Fibroblast of skin of right quadriceps (primary cell): ENCODE measurements at places on chromosomes 16 and 17.
A peak's percentile ranks its signal among the peaks of the same experiment; 100 is the strongest.

DNA sequence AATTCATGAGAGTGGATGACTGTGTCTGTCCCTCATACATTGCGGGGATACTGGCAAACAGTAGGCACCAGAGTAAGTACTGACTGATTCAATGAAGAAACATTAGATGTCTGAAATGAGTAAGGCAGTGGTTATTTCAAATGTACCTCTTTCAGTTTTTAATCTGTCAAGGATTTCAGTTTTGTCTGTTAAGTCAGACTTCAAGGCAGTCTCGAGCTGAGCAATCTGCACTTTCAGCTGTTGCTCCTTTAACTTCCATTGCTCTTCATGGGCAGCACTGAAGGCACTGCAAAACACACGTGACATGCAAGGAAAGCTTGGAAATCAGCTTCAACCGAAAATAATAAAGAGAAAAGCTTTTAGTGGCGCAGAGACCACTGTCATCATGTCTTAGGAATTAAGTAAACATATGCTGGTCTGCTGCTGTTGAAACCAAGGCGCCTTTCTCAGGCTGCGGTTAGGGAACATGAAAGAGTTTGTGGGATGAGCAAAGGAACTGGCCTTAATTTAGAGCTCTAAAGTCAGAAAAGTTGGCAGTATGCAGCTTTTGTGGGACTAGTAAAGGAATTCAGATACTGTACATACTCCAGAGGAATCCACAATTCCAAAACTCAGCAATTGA is 38.8 kb downstream of the RPGRIP1L start:
- peak; percentile 99 for DNase-seq

DNA sequence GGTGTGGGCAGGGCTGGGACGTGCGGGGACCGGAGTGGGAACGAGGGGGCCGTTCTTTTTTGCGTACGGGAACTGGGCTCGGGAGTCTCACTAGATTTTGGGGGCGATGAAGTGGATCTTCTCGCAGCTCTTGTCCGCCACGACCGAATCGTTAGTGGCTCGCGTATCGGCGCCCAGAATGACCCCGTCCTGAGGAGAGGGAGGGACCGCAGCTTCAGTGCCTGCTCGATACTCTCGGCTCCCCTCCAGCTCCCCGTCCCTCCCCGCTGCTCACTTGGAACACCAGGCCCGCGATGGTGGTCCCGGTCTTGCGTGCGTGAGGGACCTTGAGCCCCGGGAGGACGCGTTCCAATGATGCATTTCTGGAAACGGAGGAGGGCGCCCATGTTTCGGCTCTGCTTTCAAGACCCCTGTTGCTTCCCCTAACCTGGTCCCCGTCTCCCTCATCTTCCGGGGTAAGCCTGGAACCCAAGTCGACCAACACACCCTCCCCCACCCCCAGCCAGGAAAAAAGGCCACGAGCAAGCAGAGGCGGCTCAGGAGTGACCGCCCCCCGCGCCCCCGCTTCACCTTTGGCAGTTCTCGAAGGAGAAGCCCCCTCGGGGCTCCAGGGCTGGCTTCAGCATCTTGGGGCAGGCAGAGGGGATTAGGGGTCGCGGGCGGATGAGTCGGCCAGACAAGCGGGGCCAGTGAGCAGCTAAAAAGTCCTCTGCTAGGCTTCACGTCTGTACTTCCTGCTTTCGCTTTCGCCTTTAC is at the start of gene PSMB10:
Gene PSMB10 (minus strand): TSS at position 727 of the 756 bp plus-strand sequence. CDS start 101 bp downstream, at position 626.
- peak; percentile 53 for DNase-seq

GRCh38 chr17:33802349-33803198 is 452.5 kb upstream of the CCL2 start:
- DNase-seq: no peak

- no peak for DNase-seq
These were observed 20.5 kb downstream of the CLEC16A start for GRCh38 chr16:10964891-10965326.

GRCh38 chr16:88292007-88292970 is 90.5 kb upstream of the ZNF469 start:
- peak; percentile 17 for DNase-seq

DNA sequence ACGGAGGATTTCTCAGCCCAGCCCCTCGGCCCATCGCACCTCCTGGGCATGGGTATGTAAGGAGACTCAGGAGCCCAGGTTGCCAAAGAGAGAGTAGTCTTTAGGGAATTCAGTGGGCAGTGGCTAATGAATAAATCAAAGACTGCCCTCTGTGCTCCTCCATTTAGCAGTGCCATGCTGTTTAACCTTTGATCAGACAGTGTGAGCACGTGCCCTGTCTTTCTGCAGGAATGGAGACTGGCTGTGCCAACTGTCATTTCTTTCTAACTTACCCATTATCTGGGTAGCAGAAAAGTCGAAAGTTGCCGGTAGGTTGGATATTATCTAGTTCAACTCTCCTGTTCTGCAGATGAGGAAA is 62.4 kb downstream of the CDRT4 start:
- no peak for DNase-seq

GRCh38 chr17:35725802-35726126 is 5.7 kb upstream of the RASL10B start:
- peak; percentile 25 for DNase-seq

DNA sequence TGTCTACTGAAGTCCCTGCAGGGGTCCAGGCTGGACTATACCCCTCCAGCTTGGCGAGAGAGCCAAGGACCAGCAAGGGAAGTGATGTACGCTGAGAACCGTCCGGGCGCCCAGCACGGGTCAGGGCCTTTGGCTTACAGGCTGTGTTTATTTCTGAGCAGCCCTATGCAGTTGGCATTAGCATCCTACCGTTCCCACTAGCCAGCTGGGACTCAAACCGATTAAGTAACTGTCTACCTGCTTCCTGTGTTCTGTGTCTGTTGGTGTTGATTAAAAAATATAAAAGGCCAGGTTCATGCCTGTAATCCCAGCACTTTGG is 73.8 kb downstream of the CMIP start:
- DNase-seq: no peak

GRCh38 chr17:55427587-55427882 is 5.9 kb upstream of the MMD start:
- DNase-seq: no peak

- DNase-seq: no peak
These were observed 75.9 kb downstream of the LMF1 start for GRCh38 chr16:894841-895240.
